Heart left ventricle (tissue), 16 donors: ENCODE measurements at places on chromosomes 5 and 9.
A peak's percentile ranks its signal among the peaks of the same experiment; 100 is the strongest.

DNA sequence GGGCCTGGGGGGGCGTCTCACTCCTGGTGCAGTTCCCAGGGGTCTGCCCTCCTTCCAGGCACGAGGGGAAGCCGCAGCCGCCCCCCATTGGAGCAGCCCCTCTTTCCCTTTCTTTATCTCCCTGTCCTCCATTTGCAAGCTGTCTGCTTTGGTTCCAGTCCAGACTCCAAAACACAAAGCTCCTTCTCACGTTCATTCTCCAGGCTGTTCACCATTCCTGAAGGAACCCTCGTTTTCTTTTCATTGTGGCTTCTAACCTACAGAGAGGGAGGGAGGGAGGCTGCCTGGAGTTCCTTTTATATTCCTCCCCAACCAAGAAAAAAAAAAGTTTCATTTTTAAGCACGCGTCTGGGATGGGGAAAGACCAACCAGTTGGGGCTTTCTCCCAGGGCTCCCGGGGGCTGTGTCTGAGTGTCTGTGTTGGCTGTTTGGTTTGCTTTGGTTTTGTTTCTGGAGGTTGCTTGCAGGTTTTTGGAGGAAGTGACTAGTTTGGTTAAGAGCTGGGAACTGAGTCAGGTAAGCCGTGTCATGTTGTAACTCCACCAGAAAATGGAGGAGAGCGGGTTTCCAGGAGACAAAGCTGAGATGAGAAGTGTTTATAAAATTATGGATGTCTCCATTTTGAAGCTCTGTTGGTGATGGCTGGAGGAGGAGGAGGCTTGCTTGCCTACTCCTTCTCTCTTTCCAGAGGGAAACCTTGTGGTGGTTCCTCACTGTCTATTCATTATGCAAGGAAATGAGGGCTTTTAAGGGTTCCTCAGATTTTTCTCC lies 1.6 kb downstream of the ZNF462 start:
- DNase-seq, result no peak

- DNase-seq, result no peak
These were observed 136.0 kb upstream of the TBC1D2 start for GRCh38 chr9:98391406-98391805.

GRCh38 chr9:112166176-112167140 lies 8.6 kb downstream of the SUSD1 start:
- DNase-seq, result no peak

- no peak for DNase-seq
These were observed 110.8 kb downstream of the SMARCA2 start for GRCh38 chr9:2125906-2126305.

- no peak for DNase-seq
These were observed 15.2 kb upstream of the AFAP1L1 start for GRCh38 chr5:149256451-149256850.

DNA sequence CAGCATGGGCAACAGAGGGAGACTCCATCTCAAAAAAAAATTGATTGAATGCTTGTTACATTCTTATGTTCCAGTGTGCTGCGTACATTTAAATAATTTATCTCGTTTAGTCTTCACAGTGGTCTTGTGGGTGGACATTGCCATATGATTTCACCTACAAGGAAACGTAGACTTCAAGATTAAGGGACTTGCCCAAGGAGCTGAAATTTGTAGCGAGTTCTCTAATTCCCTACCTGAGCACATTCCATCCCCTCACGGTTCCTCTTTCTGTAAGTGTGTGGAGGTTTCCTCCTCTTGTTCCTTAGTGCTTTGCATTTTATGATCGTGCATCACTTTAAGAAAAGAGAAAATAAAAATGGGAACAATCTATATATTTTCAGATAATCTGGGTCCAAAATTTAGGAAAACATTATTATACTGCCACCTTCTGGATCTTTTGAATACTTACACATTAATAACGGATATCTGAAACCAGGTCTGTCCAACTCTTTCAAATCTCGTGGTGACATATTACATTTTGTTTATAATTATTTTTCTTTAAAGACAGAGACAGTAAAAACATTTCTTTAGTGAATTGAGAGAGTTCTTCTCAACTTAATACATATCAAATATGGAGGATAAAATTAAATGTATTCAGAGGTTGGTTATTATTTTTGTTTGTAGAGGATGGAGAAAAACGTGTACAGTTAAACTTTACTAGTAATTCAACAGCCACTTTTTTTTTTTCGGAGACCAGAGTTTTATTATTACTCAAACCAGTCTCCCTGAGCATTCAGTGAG lies 29.9 kb upstream of the C7 start:
- no peak for DNase-seq

DNA sequence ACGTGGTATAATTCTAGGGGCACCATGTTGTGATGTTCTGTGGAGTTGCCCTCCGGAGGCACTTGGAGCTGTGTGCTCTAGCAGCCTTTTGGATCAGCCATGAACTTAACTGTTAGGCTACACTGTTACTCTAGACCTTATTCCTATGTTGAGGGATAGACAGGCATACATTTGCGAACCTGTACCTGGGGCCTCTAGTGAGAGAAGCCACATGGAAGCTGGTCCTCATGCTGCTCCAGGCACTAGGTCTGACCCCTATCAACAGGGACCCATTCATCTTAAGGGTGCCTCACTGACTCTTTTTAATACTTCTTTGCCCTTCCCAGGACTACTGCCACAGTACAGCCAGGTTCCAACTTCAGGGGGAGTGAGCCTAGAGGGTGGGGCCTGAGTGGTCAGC lies 594.8 kb downstream of the RAB3C start:
- DNase-seq, result no peak

DNA sequence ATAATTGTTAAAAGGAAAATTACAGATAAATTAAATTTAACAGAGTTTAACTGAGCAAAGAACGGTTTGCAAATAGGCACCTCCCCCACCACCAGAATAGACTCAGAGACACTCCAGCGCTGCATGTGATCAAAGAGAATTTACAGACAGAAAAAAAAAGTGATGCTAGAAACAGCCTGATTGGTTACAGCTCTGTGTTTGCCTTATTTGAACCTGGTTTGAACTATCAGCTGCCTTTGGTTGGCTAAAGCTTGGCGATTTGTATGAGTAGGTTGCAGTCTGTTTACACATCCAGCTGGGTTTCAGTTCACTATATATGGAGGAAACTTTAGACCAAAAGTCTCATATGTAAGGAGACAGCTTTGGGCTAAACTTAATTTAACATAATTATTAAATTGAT lies 249.1 kb downstream of the ENC1 start:
- DNase-seq, result no peak

DNA sequence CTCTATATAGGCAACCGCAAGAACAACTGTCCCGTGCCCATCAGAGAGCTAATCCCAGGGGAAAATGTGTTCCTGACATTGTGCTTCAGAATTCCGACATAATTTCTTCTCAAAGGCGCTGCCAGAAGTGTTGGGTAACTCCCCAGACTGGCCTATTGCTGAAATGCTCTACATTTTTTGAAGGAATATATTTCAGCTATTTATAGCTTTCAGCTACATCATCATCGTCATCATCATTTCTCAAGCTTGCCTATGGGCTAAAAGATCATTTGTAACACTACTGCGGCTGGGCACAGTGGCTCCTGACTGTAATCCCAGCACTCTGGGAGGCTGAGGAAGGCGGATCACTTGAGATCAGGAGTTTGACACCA lies 49.7 kb downstream of the MYO10 start:
- DNase-seq, result no peak

- DNase-seq, result no peak
These were observed 938 bp downstream of the LPAR1 start for GRCh38 chr9:111037356-111037707.

DNA sequence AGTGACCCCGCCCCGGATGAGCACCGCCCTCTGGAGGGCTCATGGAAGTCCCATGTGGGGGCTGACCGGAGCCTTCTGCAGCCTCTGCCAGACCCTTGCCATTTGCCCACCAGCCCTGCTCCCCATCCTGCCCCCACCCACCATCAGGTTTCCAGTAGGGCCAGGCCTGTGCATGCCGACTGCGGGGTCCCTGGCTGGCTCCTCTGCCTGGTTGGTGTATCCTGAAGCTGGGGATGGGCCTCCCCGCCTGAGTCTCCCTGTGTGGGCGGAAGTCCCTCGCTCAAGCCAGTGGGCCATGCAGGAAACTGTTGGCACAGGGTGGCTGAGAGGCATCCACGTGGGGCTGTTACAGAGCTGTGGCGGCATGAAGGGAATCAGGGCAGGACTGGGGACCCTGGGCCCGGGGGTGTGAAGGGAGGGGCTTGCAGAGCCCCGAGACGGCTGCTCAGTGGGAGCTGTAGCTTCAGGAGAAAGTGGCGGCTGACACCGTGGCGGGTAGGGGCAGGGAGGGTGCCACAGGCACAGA lies 88.7 kb downstream of the RXRA start:
- DNase-seq, result no peak

DNA sequence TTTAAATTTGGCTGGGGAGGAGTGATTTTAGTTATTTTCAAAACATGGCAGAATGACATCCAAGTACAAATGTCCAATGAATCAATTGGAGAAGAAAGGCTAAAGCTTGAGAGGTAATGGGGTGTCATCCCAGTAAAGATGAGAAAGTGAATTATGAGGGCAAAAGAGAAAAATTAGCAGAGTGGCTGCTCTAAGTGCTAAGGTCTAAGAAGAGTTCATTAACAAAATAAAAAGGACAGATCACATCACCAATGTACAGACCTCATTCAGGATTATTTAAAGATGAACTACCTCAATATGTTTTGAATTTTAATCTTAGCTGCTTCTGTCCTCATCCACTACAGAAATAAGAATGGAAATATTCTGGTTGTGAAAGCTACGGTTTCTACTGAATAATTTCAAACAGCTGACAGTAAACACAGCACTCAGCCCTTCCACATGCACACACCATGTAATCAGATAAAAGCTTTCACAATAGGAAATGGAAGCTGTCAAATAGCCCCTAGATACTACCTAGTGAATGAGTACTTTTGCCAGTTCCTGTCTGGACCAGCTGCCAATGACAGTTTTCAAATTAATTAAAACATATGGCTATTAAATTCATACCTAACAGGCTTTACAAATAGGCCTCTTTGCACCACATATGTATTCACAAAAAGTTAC lies 171.5 kb downstream of the SSBP2 start:
- no peak for DNase-seq

DNA sequence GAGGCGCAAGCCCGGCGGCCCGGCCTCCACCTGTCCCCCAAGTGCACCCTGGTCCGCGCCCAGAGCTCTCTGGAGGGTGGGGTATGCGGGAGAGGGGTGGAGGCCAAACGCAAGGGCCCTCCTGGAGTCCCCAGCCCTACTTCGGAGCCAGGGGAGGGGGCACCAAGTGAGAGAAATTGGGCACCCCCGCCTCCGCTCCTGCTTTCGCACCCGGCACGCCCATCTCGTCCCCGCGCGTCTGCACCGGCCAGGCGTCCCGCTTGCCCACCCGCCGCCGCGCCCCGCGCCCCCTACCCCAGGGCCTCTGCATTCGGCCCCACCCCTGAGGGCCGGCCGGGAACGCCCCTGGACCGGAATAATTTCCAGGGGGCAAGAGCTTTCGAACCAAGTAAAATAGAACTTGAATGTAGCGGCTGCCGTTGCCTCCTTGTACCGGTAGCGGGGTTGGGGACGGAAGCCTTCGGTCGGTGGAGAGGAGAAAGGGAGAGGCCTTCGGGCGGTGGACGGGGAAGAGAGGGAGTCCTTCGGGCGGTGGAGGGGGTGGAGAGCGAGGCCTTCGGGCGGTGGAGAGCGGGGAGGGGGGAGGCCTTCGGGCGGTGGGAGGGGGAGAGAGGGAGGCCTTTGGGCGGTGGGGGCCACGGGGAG lies 694 bp upstream of the PHPT1 start:
- no peak for DNase-seq

GRCh38 chr5:104363567-104363966 lies 801.0 kb upstream of the NUDT12 start:
- no peak for DNase-seq

GRCh38 chr9:99601571-99602111 lies 220.0 kb upstream of the NR4A3 start:
- peak; percentile 45 for DNase-seq

GRCh38 chr9:107929443-107929842 lies 439.9 kb upstream of the KLF4 start:
- peak; percentile 62 for DNase-seq

GRCh38 chr5:93829346-93829745 lies 87.9 kb upstream of the POU5F2 start:
- no peak for DNase-seq

GRCh38 chr9:73529666-73530065 lies 378.0 kb downstream of the ANXA1 start:
- DNase-seq, result no peak

DNA sequence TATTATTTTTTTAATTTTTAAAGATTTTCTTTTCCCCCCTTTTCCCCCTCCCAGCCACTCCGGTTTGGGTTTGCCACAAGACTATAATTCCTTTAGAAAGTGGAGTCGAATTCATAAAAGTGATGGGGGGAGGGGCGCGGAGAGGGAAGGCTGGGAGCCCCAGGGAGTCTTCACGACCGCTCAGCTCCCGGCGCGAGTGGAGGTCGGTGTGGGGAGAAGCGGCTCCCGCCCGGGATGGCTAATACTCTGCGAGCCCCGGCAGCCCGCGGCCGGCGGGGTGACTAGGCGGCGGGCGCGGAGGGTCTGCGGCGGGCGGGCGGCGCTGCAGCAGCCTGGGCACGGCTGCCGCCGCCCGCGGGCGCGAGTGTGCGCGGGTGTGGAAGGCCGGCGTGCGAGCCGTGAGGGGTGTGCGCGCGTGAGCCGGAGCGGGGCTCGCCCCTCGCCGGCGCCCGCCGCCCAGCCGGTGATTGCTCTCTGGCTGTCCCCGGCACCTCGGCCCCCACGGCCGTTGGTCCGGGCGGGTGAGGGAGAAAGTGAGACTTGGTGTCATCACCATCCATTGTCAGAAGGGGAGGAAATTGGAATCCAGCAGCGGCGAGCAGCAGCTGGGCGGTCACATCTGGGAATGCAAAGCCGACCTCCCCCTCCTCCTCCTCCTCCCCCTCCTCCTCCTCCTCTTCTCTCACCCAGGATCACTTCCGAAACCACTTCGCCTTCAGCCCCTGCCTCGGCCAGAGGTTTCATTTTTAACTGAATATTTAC lies at the start of gene PARP8:
TSS of gene PARP8 (plus strand) at position 377 of the 762 bp plus-strand sequence. CDS start 459 bp downstream, outside the sequence.
- peak; percentile 58 for DNase-seq
